Tibial artery (tissue), 4 donors: ENCODE measurements at places on chromosomes 12 and 14.

- no peak for DNase-seq
Measured at GRCh38 chr12:45402288-45402687, 186.4 kb downstream of the ANO6 start.

DNA sequence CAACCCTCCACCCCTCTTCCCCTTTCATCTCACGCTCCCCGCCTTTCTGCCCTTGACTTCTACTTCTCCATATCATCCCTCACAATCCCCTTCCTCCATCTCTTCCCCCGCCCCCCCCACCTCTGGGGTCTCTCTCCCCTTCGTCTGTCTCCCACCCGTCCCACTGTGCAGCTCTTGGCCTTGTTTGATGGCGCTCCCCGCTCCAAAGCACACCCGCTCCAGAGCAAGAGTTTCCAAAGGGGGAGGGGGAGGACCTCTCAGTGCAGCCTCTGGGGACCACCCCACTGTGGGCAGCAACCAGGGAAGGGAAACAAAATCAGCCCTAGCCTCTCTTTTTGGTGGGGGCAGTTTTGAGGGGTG is 774 bp downstream of the CHGA start:
- DNase-seq, result no peak

DNA sequence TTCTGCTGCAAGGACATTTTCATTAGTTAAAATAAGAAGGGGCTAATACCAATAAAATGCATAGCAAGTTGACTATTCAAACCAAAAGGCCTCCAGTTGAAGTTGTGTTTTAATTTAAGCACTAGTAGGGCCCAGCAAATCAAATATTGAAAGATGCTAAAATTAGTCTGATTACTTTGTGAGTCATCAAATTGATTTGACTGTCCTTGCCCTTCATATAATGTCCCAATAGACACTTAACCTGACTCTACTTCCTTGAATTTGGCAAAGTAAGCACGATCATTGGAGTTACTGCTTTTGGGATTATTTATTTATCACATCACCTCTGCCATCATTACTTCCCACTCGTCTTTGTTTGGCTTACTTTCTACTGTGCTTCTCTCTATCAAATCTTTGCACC is 798.5 kb downstream of the DIO2 start:
- DNase-seq, result no peak

GRCh38 chr12:13436696-13437391 is 240.3 kb downstream of the EMP1 start:
- no peak for DNase-seq

DNA sequence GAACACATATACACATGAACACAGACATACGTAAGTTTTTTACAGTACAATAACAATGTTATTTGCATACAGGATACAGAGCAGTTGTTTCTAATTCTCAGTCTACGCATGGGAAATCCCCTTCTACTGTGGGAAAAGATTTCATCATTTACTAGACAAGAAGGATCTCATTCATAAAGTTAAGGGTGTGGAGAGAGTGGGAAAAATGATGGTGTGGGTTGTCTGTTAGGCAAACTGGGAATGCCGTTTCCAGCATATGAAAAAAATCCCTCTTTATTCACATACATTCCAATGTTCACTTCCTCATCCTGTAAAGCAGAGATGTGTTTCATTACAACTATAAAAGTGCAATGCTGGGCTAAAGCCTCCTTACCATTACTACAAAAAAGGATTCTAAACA is 120.9 kb downstream of the SINHCAF start:
- no peak for DNase-seq

DNA sequence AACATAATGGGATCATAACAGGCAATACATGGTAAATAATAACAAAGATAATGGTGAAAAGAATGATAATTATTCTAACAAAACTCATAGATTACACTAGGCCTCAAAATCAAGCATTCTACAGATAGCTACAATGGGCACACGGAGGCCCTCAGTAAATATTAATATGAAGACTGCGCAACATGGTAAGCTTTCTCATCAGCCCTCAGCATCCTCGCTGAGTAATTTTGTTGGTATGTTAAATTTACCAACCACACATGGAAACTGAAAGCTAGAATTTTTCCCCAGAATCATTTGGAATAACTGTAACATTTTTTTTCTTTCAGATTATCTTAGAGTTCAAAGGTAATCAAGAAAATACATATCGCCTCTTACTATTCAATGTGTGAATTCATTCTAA is 74.2 kb upstream of the PYGL start:
- DNase-seq, result no peak

- no peak for DNase-seq
Measured at GRCh38 chr12:100703868-100704267, 90.7 kb upstream of the ANO4 start.

DNA sequence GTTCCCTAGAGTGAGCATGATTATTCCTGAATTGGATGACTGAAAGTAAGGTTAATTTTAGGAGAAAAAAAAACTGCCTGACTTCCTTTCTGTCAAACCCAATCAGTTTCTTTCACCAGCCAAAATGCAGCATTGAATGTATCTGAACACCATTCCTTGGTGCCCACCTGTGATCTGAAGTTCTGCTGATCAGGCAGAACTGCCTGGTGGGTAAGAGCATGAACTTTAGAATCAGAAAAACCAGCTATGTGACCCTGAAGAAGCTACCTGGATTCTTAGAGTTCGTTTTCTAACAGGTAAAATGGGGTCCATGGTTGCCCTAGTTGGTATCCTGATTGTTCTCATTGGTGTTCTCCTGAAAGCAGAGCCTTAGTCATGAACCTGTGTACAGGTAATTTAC is 506.9 kb downstream of the MED13L start:
- DNase-seq, result no peak

- no peak for DNase-seq
Measured at GRCh38 chr12:15636060-15636890, 152.9 kb downstream of the EPS8 start.

DNA sequence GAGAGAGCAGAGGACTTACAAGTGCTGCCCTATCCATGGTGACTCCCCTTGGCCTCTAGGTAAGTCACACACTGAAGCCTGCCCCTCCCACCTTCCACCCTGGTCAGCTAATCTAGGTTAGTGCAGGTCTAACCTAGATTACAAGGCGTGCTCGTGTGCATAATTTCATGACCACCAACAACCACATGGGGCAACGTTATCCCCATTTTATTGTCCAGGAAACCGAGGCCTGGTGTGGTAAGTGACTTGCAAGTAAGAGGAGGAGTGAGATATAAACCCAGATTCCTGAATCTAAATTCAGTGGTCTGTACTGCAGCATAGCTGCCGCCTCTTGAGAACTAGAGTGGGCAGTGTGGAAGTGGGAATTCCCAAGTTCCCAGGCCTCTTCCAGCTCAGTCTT is 171.1 kb downstream of the DAD1 start:
- no peak for DNase-seq

DNA sequence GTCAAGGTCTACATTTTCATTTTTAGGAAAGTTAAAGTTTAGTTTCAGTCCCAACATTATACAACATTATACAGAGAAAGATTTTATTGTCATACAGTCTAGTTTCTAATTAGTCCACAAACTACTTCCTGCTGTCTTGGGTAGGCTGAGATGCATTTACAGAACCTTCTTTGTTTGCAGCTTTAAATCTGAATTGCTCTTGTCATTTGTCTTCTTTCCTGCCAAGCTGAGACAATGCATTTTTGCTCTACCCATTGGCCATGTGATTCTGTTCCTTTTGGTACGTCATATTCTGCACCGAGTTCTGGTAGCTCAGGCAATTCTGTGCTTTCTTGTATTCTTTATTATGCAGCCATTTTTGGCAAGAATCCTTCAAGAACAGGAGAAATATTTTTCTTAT is 228.5 kb downstream of the ATP23 start:
- DNase-seq, result no peak

GRCh38 chr12:26293612-26294011 is 98.2 kb downstream of the SSPN start:
- DNase-seq, result no peak

GRCh38 chr12:10001171-10001776 is 2.4 kb upstream of the CLEC1B start:
- DNase-seq, result no peak

DNA sequence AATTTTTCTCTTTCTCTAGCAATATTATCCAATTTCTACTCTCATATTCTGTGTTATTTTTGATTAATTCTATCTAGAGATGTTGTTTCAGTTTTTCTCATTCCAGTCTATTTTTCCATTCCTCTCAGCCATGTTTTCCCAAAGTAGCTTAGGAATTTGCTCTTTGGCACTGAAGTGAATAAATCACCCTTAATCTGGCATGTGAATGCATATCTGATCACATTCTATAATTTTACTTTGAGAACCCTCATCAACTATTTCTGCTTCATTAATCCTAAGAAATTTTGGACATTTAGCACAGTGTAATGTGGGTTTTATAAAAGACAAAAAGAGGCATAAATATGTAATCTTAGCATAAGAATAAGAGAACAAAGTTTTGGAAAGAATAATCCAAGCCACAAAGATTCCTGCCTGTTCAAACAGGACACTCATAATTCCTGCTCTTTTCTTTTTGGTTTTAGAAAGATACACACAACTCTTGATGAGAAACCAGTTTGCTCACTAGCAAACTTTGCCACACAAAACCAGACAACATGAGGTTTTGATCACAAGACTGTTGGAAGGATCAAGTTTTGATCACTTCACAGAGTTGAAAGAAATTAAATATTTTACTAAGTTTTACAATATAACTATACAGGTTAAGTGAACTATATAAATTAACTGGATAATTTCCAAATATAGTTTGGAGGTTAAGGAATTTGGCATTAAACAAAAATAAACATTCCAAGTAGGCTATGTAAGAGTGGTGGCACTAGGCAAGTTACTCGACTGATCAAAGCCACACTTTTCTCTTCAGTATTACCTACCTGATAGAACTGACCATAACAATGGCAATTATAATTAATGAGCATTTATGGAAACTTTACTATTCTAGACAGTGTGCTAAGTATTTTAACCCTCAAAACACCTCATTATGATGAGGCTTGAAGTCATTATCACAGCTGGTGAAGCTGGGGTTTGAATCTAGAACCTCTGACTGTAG is 226.6 kb upstream of the TMTC1 start:
- no peak for DNase-seq

- no peak for DNase-seq
Measured at GRCh38 chr12:50052544-50052943, 4.9 kb upstream of the ASIC1 start.

DNA sequence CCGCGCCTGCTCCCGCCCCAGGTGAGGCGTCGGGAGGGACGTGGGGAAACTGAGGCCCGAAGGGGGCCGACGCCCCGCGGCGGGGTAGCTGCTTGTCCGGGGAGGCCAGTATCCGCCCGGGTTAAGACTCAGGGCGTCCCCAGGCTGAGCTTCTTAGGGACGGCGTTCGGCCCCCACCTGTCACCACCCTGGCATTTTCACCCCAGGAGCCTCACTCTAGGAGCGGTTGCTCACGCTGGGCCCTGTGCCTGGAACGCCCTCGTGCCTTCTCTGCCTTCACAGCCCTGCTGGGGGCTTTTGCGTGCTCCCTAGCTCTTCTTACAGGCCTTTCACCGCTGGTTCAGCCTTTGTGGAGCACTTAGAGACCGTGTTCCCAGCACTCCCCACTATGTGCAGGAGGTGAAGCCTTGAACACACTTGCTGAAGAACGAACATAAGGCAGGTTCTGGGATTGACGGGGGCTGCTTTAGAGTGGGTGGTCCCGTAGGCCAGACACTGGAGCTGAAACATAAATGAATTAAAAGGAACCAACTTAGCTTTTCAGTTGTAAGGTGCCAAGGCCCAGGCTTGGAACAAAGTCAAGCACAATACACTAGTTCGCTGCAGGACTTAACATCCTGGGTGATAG is 601 bp downstream of the ZNF839 start:
- peak; percentile 78 for DNase-seq

DNA sequence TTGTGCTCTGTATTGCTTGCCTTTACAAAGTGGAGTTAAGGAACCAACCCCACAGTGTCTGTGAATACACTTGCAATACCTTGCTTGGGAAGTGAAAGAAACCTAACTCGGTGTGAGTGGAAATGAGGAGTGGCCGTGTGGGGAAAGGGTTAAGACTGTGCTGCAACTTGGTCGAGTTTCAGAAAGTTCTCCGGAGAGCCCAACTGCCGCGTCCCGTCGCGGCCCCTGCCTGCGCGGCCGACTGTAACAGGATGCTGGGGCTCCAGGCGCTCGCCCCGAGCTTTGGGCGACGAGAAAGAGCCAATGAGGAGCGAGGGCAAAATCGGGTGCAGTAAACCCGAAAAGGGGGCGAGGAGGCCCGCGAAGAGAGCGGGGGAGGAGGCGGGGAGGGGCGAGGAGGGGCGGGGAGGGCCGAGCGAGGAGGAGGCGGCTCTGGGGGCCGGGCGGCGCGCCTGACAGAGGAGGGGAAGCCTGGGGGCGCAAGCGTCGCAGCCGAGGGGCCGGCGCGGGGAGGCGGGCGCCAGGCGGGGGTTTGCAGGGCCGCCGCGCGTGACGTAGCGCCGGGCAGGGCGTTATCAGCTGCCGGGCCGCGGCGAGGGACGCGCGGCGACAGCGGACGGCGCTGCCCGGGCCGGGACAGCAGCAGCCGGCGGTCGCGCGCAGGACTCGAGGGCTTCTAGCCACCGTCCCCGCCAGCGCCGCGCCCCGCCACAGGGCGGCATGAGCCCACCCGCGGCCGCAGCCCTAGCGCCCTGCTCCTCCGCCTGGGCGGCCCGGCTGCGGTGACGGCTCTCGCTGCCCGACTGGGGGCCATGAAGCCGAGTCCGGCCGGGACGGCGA is at the start of gene DACT1:
DACT1 (plus strand) TSS at position 572 of the 840 bp plus-strand sequence; CDS start at position 813, 241 bp downstream.
- DNase-seq, result peak; percentile 81

- DNase-seq, result no peak
Measured at GRCh38 chr12:27651201-27651600, 45.0 kb upstream of the REP15 start.

GRCh38 chr12:40668099-40668529 is 24.1 kb upstream of the CNTN1 start:
- DNase-seq, result no peak

- no peak for DNase-seq
Measured at GRCh38 chr14:92848887-92849286, 54.8 kb downstream of the GOLGA5 start.

DNA sequence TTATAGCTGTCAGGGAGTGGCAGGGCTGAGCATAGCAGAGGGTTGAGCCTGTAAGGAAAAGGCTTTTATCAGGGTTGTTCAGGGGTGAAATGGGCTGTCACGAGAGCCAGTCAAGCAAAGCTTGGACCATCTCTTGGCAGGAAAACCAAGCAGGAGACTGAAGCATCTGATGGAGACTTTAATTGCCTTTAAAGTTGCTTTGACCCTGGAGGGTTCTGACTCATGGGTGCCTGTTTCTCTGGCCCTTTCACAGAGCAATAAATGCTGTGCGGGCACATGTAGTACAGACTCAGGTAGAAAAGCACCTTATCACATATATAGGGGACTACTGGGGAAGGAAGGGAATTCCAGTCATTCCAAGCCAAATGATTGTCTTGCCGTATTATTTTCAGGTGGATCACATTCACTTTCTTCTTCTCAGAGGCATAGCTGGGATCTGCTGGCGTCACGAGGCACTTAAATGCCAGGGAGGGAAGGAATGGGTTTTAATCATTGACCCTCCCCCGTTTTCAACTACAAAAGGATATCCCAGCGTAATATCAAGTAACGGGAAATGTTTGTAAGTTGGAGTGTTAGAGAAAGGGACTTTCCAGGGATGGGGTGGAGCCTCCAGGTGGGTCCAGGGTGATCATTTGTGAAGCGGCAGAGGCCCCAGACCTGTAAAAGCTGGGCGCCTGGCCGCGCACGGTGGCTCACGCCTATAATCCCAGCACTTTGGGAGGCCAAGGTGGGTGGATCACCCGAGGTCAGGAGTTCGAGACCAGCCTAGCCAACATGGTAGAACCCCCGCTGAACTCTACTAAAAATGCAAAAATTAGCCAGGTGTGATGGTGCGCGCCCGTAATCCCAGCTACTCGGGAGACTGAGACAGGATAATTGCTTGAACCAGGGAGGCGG is 34.9 kb downstream of the PLEKHD1 start:
- no peak for DNase-seq
